ENCODE measurements at places on chromosomes 5 and 9. TPM values are rescaled to one million over a fixed set of nuclear protein-coding genes. Genes with fewer than 3 reads are reported as not detected.

GRCh38 chr5:717143-717542 lies 24.0 kb upstream of the TPPP start:
- no peak for DNase-seq

- no peak for DNase-seq
Measured at GRCh38 chr9:125293134-125293533, 31.5 kb downstream of the GAPVD1 start.

DNA sequence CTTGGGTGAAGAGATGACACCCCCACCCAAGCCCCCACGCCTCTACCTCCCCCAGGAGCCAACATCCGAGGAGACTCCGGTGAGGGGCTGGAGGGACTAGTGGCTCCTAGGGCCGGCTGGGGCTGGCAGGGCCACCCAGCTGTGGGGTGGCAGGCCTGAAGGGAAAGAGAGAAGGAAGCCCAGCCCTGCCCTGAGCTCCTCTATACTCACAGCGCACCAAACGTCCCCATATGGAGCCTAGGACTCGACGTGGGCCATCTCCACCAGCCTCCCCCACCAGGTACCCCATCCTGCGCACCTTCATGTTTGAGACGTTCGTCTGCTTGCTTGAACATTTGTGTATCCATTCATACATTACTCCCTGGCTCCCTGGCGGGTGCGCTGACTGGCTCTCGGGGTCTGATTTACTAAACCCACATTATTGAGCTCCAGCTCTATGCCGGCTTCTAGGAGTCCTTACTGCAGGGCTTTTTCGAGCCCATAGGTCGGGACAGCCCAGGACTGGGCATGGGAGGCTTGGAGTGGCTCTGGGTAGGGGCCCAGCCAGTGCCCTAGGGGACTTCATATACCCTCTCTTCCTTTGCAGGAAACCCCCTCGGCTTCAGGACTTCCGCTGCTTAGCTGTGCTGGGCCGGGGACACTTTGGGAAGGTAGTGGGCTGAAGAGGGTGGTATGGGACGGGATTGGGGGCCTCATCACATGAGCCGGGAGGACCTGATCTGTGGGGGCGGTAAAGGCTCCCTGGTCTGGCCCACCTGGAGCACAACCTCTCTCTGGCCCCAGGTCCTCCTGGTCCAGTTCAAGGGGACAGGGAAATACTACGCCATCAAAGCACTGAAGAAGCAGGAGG lies 9.1 kb downstream of the ZDHHC12 start:
- DNase-seq = peak; percentile 39

- peak; percentile 99 for DNase-seq
Measured at GRCh38 chr5:179023528-179024189, at the start of gene ZNF879. Gene ZNF879, plus strand, starts transcription at chr5:179023804. Its CDS starts 1,201 bp downstream, at chr5:179025005.

DNA sequence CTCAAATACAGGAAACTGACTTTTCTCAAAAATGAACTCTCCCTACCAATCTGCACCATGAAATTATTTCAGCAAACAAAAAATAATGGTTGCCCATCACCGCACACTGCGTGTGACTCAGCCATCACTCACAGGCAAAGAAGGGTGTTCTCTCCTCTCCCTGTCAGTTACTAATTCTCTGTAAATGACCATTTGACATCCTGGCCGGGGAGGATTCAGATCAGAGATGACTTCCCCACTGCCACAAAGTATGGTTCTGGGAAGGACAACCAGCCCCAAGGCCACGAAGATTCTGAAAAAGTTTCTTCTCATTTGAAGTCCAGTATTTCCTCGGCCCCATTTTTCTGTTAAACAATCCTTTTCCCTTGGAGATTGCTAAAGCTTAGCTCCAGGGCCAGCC lies 199.4 kb downstream of the AUH start:
- DNase-seq = peak; percentile 35

DNA sequence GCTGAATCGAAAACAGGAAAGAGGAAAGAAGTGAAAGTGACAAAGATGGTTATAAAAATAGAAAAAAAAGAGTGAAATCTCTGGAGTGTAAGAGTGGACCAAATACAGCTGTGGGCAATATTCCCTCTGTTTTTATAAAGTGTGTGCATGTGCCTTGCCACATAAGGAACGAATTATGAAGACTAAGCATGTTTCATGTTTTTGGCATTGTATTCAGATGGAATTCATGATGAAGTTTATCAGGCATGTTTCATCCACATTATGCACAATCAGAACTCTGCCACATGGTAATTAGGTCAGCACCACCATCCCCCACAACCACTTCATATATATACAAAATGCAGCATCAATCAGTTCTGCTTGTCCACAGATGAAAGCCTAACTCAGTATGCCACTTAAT lies 348.0 kb downstream of the ZNF608 start:
- DNase-seq = no peak

- DNase-seq = no peak
Measured at GRCh38 chr5:142777850-142778249, 7.7 kb downstream of the ARHGAP26 start.

GRCh38 chr5:67005737-67006499 lies 190.7 kb downstream of the CD180 start:
- DNase-seq = no peak

DNA sequence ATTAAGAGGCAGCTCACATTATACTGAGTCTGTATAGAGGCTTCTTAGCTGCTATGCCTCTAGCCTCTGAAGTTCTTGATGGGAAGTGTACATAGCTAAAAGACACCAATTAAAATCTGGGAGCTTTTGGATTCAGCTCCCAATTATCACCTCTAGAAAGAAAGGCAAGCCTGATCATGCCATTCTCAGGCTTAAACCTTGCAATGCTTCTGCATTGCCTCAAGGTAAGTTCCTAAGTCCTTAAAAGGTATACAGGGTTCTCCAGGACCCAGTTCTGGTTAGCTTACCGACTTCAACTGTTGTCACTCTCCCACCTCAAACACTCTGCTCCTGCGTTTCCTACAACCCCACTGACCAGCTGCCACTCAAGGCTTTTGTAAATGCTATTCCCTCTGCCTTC lies 17.5 kb upstream of the CCL28 start:
- no peak for DNase-seq

DNA sequence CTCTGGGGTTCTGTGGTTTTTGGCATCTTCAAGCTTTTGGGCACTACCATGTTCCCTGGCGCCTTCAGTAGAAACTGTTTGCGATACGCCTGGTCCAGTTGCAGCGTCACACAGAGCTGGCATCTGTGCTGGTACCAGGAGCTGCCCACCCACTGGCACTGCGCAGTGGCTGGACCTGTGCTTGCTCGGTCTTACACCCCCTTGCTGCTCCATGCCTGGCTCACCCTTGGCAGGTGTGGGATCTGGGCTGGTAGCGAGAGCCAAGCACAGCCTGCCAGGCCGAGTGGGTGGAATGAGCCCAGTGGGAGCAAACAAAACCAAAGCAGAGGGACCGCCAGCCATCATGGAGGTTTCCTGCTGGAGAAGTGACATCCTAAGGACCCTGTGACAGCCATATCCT lies 170.2 kb upstream of the IRX2 start:
- DNase-seq = no peak

DNA sequence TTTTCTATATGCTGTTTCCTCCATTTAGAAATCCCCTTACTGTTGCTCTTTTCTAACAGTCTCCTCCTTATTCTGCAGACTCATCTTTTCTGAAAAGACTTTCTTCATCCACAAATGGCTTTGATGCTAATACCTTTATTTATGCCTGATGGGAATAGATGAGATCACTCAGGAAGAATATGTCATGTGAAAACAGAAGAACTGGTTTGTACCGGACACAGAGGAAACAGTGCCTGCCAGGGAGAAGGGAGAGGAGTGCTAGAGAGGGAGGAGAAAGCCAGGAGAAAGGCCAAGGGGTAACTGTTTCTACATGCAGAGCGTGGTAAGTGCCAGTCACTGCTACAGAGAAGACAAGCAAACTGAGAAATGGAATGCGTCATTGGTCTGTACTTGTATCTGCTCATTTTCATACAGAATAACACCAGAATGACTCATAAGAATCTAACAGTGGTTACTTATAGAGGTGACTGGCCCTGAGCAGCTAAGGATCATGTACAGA lies 45.9 kb upstream of the PJA2 start:
- no peak for DNase-seq

- DNase-seq = no peak
Measured at GRCh38 chr5:128021411-128021810, 62.2 kb upstream of the SLC12A2 start.

QRFP gene
- not detected for total RNA-seq

SLC27A4 gene
- 23.7 TPM for total RNA-seq

TRPM3 gene
- 2.5 TPM for total RNA-seq

Measured in endodermal cell (in vitro differentiated cells).